ENCODE measurements at places on chromosomes 3 and 15. TPM values are rescaled to one million over a fixed set of nuclear protein-coding genes. Genes with fewer than 3 reads are reported as not detected.

GLDN gene
- 0.71 TPM for polyA plus RNA-seq

MCF2L2 gene
- 0.32 TPM for polyA plus RNA-seq

DNAJA4 gene
- 19.9 TPM for polyA plus RNA-seq

UROC1 gene
- polyA plus RNA-seq, result not detected

PPP1R2 gene
- polyA plus RNA-seq, result 34.0 TPM

Measured in kidney (tissue), 22 donors.